ENCODE measurements at places on chromosomes 1 and 21. TPM values are rescaled to one million over a fixed set of nuclear protein-coding genes. Genes with fewer than 3 reads are reported as not detected.

The ZBED6 gene
- total RNA-seq, result 47.0 TPM

GRCh38 chr21:21813289-21813688, 815.1 kb downstream of the NCAM2 start:
- no peaks in the 10 kb centered on the region for H3K27me3 ChIP-seq
- H3K4me1 ChIP-seq, result no peaks in the 10 kb centered on the region
- H3K4me3 ChIP-seq, result no peak overlapping the region
- no peaks in the 10 kb centered on the region for H3K36me3 ChIP-seq
- no peak overlapping the region for H3K27ac ChIP-seq
- no peak for DNase-seq

DNA sequence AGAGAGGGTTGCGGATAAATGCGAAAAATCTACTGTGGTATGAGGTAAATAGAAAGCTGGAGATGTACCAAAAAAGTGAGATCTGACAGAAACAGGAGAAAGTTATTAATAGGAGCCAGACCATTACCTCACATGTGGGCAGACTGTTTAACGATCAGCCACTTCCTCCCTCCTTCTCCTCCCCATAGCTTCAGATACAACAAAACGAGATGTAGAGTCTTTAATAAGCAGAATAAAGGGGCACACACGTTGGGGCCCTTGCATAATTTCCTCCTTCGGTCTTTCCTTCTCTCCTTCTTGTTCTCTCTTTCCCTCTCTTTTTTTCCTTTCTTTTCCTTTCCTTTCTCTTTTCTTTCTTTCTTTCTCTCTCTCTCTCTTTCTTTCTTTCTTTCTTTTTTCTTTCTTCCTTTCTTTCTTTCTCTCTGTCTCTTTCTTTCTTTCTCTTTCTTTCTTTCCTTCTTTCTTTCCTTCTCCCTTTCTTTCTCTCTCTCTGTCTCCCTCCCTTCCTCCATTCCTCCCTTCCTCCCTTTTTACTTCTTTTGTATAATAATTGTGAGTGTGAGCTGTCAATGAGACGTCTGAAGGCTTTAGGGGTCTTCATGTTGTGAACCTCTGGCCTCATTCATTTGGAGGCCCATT, 242.1 kb downstream of the GRIK1 start:
- H3K36me3 ChIP-seq, result no peaks in the 10 kb centered on the region
- no peak overlapping the region for H3K27ac ChIP-seq
- H3K4me1 ChIP-seq, result peaks cover 3% of the 10 kb centered on the region
- no peak for DNase-seq

GRCh38 chr1:150259217-150259616, 1.6 kb downstream of the CA14 start:
- H3K4me3 ChIP-seq, result no peak overlapping the region

The MAN1C1 gene
- 28.0 TPM for total RNA-seq

DNA sequence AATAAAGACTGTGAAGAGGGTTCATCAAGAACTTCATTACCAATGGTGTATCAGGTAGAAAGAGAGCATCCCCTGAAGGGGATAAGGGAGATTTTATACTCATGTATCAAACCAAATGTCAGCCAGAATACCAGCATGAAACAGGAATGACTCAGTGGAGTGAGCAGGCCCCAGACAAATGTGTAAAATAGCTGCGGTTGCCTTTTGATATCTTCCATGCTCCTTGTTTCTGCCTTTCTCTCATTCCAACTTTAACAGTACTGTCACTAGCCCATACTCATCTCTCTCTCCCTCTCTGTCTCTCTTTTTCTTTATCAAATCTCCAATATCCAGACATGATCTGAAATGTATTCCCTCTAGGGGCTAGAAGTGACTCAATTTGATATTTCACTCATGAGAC, 47.8 kb downstream of the GPR88 start:
- peaks cover 34% of the 10 kb centered on the region for H3K4me1 ChIP-seq
- DNase-seq, result peak; percentile 49
- no peaks in the 10 kb centered on the region for H3K27me3 ChIP-seq
- H3K36me3 ChIP-seq, result no peaks in the 10 kb centered on the region

DNA sequence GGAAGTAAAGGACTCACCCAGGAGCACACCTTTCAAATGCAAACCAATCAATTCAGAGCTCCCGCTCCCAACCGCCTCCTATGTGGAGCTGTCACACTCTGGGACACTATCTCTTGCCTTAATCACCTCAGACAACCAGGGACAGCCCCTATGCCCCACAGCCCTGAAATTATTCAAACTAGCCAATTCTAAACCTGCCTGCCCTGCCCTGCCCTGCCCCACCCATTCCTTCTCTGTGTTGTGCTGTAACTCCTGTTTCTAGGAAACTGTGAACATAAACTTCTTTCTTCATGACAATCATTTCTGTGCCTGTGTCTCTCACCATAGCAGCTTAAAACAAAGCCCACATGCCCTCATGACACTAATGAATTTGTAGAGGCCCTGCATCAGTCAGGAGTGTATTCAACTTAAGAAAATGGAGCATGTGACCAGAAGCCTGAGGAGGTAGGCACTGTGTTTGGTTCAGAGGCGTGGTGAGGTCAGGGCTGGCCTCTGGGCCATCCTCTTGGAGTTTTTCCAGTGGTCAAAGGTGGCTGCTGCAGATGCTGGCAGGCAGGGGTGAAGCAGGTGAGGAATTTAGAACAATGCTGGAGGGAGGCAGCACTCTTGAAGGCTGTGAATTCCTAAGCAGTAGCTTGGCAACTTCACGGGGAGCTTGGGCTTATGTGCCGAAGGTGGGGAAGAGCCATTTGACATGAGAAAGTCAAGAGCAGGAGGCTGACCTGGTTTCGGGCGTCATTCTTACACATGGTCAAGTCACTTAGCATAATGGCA, 74.5 kb downstream of the RHOU start:
- no peak overlapping the region for H3K27ac ChIP-seq
- H3K36me3 ChIP-seq, result no peaks in the 10 kb centered on the region
- no peaks in the 10 kb centered on the region for H3K4me1 ChIP-seq

DNA sequence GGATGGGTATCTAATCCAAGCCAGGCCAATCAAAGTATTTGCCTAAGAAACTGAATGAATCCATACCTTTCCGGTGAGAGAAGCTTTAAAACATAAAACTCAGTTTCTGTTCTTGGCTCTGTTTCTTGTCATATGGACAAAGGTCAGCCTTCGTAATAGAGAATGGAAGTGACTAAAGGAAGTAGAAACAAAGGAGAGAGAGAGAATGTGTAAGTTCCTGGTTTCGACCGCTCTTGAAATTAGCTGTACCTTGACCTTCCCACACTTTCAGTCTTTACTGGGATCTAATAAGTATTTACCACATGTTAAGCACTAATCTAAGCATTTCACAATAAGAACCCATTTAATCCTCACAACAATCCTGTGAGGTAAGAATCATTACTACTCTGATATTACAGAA, 19.6 kb upstream of the CLCA4 start:
- no peak overlapping the region for H3K27ac ChIP-seq
- H3K4me1 ChIP-seq, result no peaks in the 10 kb centered on the region
- no peak overlapping the region for H3K4me3 ChIP-seq

DNA sequence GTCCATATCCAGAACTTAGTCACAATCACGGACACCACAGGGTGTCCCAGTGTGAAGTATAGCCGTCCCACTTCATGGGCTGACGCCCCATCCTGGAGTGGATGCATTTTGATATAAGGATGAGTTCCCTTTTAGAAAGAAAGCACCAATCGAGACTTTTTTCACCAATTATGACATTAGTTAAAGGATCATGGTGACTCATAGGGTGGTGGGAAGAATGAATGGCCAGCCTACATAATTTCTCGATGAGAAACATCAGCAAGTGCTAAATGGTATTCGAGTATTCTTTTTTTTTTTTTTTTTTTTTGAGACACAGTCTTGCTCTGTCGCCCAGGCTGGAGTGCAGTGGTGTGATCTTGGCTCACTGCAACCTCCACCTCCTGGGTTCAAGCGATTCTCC, 38.5 kb upstream of the USP1 start:
- no peak overlapping the region for H3K4me3 ChIP-seq
- H3K36me3 ChIP-seq, result no peaks in the 10 kb centered on the region
- H3K4me1 ChIP-seq, result no peaks in the 10 kb centered on the region
- H3K27ac ChIP-seq, result no peak overlapping the region
- peaks cover 2% of the 10 kb centered on the region for H3K27me3 ChIP-seq
- DNase-seq, result peak; percentile 91

DNA sequence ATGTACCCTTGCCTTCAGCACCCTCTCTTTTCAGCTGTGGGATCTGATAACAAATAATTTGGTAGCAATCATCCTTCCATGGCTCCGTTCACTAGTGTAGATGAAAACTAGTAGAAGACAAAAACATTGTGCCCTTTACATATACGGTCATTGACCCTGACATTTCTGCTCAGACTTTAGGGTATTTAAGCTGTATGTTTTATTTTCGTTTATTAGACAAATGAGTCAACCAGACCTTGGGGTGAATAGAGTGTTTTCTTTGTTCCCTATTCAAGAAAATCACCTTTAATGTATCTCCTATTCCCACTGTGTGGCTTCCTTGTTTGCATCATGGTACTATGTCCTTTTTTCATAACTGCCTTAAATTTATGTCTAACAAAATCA, 187.3 kb downstream of the VAV3 start:
- no peak overlapping the region for H3K4me3 ChIP-seq
- no peak overlapping the region for H3K27ac ChIP-seq
- no peaks in the 10 kb centered on the region for H3K36me3 ChIP-seq
- H3K4me1 ChIP-seq, result no peaks in the 10 kb centered on the region
- no peaks in the 10 kb centered on the region for H3K27me3 ChIP-seq
- DNase-seq, result no peak

GRCh38 chr21:35071347-35071746, 22.2 kb upstream of the RUNX1 start:
- no peaks in the 10 kb centered on the region for H3K36me3 ChIP-seq
- no peak overlapping the region for H3K4me3 ChIP-seq
- no peak overlapping the region for H3K27ac ChIP-seq
- DNase-seq, result no peak
- peaks cover 7% of the 10 kb centered on the region for H3K4me1 ChIP-seq
- no peaks in the 10 kb centered on the region for H3K27me3 ChIP-seq

- H3K4me1 ChIP-seq, result peaks cover 25% of the 10 kb centered on the region
- H3K27me3 ChIP-seq, result no peaks in the 10 kb centered on the region
- DNase-seq, result peak; percentile 4
- H3K27ac ChIP-seq, result no peak overlapping the region
These were observed 216.5 kb upstream of the VAMP3 start for GRCh38 chr1:7554385-7555235.

DNA sequence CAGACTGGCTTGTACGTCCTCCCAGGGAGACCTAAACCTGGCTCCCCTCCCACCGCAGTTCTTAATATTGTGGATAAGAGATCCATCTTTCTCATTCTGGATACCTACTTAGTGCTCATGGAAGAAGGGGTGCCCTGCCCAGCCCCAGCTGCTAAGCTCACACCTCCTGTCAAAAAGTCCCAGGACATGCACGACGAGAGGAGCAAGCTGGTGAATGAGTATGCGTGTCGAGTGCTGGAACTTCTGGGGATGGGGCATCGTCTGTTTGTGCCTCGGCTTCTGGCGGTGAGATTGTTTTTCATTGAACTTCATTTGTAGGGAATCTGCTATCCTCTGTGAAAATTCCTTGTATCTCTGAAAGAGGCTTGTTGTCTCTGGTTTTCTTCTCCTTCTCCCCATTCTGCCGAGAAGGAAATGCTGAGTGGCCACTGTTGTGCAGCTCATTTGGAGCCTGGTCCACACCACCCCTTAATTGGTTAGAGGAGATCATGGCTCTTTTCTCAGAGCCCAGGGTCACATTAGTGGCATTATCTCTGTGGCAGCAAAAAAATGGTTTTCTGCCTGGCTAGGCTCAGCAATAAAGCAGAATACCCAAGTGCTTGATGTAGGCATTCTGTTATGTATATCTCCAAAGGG, 199.4 kb upstream of the CACYBP start:
- H3K27me3 ChIP-seq, result no peaks in the 10 kb centered on the region
- peak overlapping the region; percentile 86 for H3K4me3 ChIP-seq
- H3K27ac ChIP-seq, result peak overlapping the region; percentile 92
- DNase-seq, result no peak
- H3K36me3 ChIP-seq, result no peaks in the 10 kb centered on the region

- no peak for DNase-seq
- H3K27ac ChIP-seq, result no peak overlapping the region
- no peaks in the 10 kb centered on the region for H3K36me3 ChIP-seq
- H3K27me3 ChIP-seq, result no peaks in the 10 kb centered on the region
- H3K4me3 ChIP-seq, result no peak overlapping the region
These were observed 355.2 kb downstream of the VAV3 start for GRCh38 chr1:107609808-107610207.

GRCh38 chr21:35587841-35588380, 472.4 kb downstream of the SETD4 start:
- no peaks in the 10 kb centered on the region for H3K36me3 ChIP-seq
- H3K4me1 ChIP-seq, result peaks cover 8% of the 10 kb centered on the region
- H3K27me3 ChIP-seq, result no peaks in the 10 kb centered on the region
- no peak overlapping the region for H3K27ac ChIP-seq
- H3K4me3 ChIP-seq, result no peak overlapping the region

GRCh38 chr1:213688655-213689054, 299.1 kb upstream of the PROX1 start:
- no peak overlapping the region for H3K4me3 ChIP-seq
- DNase-seq, result no peak
- H3K4me1 ChIP-seq, result no peaks in the 10 kb centered on the region
- no peaks in the 10 kb centered on the region for H3K27me3 ChIP-seq
- H3K27ac ChIP-seq, result no peak overlapping the region
- no peaks in the 10 kb centered on the region for H3K36me3 ChIP-seq

The MPZ gene
- 2.2 TPM for total RNA-seq

The SMPDL3B gene
- under 0.01 TPM for total RNA-seq

- peak overlapping the region; percentile 74 for H3K27ac ChIP-seq
- peak overlapping the region; percentile 19 for H3K4me3 ChIP-seq
- DNase-seq, result peak; percentile 18
- peaks cover 55% of the 10 kb centered on the region for H3K4me1 ChIP-seq
These were observed 14.1 kb downstream of the DPYD start for GRCh38 chr1:97906567-97907241.

The TMEM52 gene
- not detected for total RNA-seq

DNA sequence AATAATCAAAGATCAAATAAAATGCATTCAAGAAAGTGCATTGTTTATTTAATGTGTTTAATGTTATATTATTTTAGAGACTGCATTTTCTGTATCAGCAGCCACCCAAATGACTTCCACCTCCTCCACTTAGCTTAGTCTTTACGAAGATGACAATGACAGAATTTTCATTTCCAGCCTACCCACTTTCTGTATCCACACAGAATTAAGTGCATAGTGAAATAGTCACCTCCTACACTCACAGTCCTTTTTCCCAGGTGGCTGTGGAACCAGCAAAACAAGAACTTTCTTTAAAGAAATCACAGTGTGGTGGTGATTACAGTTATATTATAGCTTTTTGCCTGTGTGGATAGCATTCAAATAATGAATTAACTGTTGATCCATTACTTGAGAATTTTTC, 66.2 kb upstream of the KCNK1 start:
- no peak for DNase-seq
- no peak overlapping the region for H3K4me3 ChIP-seq
- H3K4me1 ChIP-seq, result no peaks in the 10 kb centered on the region

All from osteoblast (primary cell).